ENCODE measurements at places on chromosomes 3 and 15.

- DNase-seq, result no peak
Observed at GRCh38 chr15:58632789-58633188, 116.7 kb downstream of the ADAM10 start.

GRCh38 chr3:15769256-15769915 is 28.4 kb downstream of the ANKRD28 start:
- no peak for DNase-seq

DNA sequence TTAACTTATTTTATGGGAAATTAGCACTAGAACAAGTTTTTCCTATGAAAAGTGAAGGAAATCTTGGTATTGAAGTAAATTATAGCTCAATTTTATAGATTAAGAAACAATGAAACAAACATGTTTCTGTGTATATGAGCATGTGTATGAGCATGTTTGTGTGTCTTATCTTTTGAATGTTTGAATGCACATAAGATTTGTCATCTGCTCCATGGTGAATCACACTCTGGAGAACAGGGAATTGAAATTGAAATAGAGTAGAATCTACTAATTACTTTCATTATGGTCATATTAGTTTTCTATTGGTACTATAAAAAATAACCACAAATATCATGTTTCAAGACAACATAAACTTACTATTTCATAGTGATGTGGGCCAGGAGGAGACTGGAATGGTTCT is 646.6 kb downstream of the OTOL1 start:
- DNase-seq, result no peak

DNA sequence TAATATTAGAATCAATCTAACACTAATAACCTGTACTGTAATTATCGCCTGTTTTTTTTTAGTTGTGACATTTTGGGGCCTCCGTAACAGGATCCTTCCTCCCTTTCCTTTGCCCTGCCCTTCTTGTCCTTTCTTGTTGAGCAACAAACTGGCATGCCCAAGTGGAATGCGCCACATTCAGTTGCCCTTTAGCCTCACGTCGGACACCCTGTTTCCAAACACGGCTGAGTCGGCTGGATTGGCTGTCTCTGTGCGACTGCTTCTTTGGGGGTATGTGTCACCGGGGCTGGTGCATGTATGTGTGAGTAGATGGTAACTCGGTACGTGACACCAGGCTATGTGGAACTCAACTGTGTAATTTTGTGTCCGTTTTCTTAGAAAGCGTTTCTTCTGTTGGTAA is 24.1 kb downstream of the TRAK1 start:
- no peak for DNase-seq

DNA sequence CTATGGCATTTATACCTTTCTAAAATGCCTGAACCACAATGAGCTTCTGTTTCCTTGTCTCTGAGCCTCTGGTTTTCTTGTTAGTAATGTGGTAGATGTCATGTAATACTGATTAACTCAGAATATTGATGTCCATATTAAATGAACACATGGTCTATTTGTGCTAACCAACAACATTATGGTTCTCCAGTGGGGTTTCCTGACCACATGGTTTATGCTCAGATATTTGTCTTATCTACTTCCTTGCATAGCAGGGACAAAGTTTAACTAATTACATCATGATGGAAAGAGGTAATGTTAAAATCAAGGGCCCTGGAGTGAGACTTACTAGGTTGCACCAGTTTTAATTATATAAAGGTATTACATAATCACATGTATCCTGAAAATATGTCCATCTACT is 62.6 kb upstream of the SCN10A start:
- no peak for DNase-seq

GRCh38 chr3:10883478-10884234 is 67.6 kb downstream of the SLC6A11 start:
- no peak for DNase-seq

- peak; percentile 60 for DNase-seq
Observed at GRCh38 chr3:56423661-56424099, 44.6 kb downstream of the ERC2 start.

- no peak for DNase-seq
Observed at GRCh38 chr3:12194669-12195161, 36.0 kb upstream of the TIMP4 start.

- DNase-seq, result no peak
Observed at GRCh38 chr3:112123548-112123947, 9.5 kb downstream of the GCSAM start.

- no peak for DNase-seq
Observed at GRCh38 chr3:105157067-105157765, 209.5 kb upstream of the ALCAM start.

DNA sequence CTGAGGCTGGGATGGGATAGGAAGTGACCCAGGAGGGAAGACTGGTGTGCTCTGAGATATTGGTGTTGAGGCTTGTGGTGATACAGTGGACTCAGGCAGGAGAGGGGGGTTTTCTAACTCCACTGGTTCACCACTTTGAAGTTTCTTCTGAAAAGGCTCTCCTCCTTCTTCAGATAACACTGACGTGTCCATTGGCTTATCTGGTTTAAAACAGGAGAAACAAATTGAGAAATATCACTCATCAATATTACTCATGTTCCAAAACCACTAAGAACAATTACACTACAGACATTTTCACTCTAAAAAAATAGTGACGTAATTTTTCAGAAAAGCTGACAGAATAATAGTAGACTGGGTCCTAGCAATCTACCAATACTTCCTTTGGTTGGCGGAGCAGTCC is 23.1 kb downstream of the TP53BP1 start:
- DNase-seq, result no peak

DNA sequence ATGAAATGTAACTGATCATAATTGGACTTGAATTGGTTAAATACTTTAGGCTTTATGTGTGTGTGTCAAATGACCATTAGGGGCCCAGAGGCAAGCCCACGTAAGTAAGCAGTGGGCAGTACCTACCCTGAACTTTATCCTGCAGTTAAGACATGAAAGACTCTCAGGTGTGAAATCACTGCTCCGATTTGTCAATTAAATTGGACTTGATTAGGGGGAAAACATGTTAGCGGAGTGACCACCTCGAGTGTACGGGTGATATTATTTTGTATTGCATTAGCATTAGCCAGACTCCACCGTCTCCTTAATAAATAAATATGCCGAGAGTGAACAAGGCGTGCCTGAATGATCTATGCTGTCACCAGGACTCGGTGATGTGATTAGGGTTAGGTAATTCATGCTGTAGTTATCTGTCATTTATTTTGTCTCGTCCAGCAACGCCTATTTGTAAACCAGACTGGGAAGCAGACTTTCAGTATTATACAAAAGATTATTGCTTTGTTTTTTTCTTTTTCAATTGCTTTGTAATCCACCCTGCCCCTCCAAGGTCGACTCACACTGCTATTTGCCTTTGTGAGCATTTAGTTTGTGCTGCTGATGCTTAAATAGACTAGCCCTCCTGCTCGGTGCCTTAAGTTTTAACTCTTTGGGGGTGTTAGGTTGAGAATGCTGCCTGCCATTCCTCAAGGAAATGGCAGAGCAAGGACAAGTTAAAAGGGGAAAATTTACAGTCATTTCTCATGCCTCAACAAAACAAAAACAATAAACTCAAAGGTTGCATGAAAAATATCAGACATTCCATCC is 1.8 kb downstream of the RBMS3 start:
- peak; percentile 55 for DNase-seq

DNA sequence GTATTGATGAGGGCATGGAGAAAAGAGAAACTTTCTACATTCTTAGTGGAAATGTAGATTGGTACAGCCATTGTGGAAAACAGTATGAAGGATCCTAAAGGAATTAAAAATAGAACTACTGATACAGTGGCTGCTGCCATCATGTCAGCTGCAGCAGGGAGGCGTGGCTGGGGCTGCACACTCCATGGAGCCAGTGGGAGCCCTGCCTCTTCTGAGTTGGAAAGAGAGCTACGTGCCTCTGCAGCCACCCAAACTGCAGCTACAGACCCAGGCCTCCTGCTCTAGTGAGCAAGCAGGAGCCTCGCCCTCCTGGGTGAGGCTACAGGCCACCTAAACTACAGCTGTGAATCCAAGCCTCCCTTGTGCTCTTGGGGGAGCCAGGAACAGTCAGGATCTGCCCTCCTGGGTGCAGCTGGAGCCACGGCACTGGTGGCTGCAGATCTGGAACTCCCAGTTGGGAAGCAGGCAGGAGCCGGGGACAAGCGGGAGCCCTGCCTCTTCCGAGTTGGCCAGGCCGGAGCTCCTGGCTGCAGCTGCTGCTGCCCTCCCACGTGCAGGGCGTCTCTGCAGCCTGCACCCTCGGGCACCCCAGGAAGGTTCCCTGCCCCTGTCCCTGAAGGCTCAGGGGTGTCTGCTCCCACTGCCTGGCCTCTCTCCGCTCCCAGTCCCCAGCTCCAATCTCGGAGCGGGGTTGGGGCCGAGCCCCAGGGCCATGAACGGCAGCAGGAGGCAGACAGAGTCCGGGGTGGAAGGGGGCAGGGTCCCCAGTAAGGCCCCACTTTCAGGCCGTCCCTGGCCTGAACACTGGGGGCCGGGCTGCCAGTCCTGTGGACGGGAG is 64.5 kb downstream of the THBS1 start:
- no peak for DNase-seq
